SJSA1 (cell line): ENCODE measurements at places on chromosomes 2 and 18.

GRCh38 chr2:135151615-135152014, 99.5 kb downstream of the RAB3GAP1 start:
- no peak for DNase-seq
- H3K27ac ChIP-seq: no peak overlapping the region
- H3K4me1 ChIP-seq: no peaks in the 10 kb centered on the region
- no peaks in the 10 kb centered on the region for H3K27me3 ChIP-seq
- H3K36me3 ChIP-seq: peaks cover 46% of the 10 kb centered on the region

DNA sequence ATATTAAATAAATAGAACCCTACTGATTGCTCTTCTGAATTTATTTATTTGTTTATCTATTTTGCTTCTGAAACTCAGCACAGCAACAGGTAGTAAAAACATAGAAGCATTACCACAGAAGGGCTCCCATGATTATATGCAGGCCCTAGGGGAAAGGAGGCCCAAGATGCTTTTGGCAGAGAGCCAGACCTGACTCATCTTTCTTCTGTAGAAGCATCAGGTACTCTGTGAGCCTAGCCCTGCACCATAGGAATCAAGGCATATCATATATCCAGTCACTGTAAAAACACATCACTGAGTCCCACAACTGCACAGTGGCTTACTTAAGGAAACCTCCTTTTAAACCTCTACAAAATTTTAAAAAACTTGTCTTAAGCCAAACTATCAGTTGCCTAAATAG, 1.8 kb downstream of the SCN9A start:
- no peaks in the 10 kb centered on the region for H3K27me3 ChIP-seq
- H3K4me3 ChIP-seq: no peak overlapping the region
- no peak overlapping the region for H3K27ac ChIP-seq
- peaks cover 28% of the 10 kb centered on the region for H3K4me1 ChIP-seq
- H3K36me3 ChIP-seq: no peaks in the 10 kb centered on the region

- H3K36me3 ChIP-seq: no peaks in the 10 kb centered on the region
- no peaks in the 10 kb centered on the region for H3K27me3 ChIP-seq
- H3K4me1 ChIP-seq: no peaks in the 10 kb centered on the region
- H3K27ac ChIP-seq: no peak overlapping the region
- DNase-seq: no peak
- H3K4me3 ChIP-seq: no peak overlapping the region
These were observed 44.7 kb upstream of the ALKAL2 start for GRCh38 chr2:332592-332991.

DNA sequence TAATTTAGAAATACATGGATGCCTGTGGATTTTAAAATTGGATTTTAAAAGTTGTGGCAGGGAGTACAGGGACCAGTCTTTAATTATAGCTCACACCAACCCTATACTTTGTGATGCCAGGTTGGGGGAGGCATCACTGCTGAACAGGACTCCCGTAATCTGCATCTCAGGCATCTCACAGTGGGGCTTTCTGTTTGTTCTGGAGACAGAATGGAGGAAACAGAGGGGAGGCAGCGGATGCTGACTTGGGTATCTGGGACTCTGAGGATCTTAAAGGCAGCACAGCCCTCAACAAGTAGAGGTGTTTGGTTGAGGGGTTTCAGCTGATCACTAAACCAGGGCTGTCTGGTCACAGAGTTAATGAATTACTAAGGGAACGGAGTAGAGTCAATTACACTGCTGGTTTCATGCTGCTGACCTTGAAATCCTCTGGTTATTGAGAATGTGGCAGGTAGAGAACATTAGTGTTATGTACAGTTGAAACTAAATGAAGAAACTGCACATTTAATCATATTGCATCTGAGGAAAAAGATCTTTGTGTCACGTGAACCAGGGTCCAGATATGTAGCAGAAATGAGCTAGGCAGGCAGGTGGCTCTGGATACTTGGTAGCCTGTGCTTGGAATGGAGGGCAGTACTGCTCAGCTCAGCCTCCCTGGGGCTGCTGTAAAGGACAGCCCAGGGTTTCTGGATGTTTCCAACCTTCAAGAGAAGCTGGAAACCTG, 40.3 kb downstream of the FHOD3 start:
- no peak overlapping the region for H3K4me3 ChIP-seq
- no peaks in the 10 kb centered on the region for H3K4me1 ChIP-seq
- DNase-seq: no peak
- no peak overlapping the region for H3K27ac ChIP-seq

DNA sequence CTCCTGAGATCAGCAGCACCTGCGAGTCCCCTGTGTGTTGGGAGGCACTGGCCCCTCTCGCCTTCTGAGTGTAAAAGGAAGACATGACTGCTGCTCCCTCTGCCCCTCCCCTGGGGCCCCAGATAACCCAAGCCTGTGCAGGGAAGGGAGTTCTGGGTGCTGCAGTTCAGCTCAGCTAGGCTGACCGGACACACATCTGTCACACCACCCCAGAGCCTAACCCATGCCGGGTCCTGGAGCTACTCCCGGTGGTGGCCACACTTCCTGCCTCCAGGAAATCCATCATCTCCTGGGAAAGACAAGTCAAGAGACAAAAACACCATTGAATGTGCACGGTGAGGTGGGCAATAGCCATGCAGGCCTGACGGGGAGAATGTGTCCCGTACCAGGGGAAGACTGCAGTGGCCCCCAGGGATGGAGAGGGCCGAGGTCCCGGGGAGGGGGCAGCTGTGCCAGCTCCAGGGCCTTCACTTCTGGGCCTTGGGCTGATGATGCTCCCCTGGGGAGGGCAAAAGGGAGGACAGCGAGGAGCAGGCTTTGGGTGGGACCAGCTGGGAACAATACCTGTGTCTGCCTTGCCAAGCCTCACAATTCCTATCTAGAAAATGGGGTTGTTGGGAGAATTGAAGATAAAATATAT, 210.6 kb downstream of the TFCP2L1 start:
- no peaks in the 10 kb centered on the region for H3K4me1 ChIP-seq
- DNase-seq: no peak
- no peak overlapping the region for H3K27ac ChIP-seq
- H3K4me3 ChIP-seq: no peak overlapping the region
- no peaks in the 10 kb centered on the region for H3K27me3 ChIP-seq
- H3K36me3 ChIP-seq: no peaks in the 10 kb centered on the region
